ENCODE measurements at places on chromosomes 1 and 21. TPM values are rescaled to one million over a fixed set of nuclear protein-coding genes. Genes with fewer than 3 reads are reported as not detected.

DNA sequence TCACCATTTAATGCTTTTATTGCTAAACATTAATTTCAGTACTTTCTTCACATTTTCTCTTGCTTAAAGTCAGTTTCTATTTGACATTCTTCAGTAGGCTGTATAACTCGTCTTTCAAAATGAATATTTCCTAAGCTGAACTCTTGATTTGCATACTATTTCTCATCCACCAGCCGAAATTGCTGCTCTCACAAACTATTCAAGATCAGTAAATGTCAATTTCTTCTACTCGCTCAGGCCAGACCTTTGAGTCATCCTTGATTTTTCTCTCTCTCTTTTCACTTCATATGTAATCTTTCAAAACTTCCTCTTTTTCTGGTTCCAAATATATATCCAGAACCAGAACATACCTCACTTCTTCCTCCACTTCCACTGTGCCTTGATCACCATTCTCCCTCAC is 990.0 kb downstream of the KCNT2 start:
- DNase-seq: no peak

DNA sequence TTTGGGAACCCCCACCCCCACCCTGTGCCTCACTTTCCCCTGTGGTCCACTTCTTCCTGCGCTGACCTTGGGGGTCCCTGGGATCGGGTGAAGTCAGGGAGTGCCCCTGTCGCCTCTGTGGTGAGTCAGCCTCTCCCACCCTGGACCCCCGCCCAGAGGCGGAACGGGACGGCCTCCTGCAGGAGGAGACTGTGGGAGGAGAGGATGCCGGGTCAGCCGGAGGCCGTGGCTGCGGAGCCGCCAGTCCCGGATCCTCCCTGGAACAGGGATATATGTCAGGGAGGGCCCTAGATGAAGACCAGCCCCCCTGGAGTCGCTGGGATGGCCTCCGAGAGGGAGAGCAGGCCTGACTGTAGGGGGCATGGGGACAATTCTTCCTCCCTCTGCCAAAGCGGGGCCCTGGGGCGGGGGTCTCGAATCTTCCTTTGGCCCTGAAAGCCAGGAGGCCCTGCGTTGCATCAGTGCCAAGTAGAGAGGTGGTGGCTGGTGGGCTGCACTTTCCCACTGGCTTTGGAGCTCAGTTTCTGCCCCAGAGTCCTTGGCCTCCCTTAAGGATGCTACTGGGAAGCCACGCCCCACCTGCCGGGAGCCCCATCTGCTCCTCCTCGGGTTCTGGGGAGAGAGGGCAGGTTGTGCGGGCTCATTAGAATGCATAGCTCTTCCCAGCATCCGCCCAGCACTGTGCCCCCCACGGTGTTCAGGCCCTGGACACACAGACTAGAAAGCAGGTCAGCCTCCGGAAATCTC is 930 bp downstream of the ARHGEF10L start:
- DNase-seq: no peak

DNA sequence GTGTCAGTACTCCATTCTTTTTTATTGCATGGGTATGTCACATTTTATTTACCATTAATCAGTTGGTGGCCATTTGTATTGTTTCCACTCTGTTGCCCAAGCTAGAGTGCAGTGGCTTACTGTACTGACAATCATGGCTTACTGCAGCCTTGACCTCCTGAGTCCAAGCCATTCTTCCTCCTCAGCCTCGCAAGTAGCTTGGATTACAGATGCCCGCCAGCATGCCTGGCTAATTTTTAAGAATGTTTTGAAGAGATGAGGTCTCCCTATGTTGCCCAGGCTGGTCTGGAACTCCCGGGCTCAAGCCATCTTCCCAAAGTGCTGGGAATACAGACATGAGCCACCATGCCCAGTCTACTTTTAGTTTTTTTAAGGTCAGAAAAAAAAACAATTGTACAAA is 813 bp upstream of the SFT2D2 start:
- no peak for DNase-seq

AMY2A gene
- total RNA-seq: not detected

TMEM82 gene
- not detected for total RNA-seq

NCF2 gene
- total RNA-seq: 3.1 TPM

RHBG gene
- not detected for total RNA-seq

All from CD4-positive, alpha-beta T cell (primary cell).